Activated CD8-positive, alpha-beta memory T cell treated with anti-CD3 and anti-CD28 coated beads for 48 hours (primary cell): ENCODE measurements at places on chromosomes 7 and 10.

DNA sequence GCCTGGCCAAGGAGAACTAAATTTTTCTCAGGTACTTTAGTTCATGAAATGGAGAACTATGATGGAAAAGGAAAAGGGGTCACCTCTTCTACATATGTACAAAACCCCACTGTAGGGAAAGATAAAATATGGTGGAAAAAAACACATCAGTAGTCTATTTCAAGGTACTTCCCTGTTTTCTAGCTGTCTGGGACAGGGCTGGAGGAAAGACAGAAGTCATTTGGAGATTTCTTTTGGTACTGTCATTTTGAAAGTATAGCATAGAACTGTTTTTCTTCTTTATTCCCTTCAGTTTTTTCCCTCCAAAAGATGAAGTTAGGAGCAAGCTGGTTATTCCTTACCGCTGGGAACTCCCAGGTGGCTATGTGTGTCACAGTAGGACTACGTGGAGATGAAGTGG is 196.1 kb downstream of the DOCK4 start:
- DNase-seq: no peak

DNA sequence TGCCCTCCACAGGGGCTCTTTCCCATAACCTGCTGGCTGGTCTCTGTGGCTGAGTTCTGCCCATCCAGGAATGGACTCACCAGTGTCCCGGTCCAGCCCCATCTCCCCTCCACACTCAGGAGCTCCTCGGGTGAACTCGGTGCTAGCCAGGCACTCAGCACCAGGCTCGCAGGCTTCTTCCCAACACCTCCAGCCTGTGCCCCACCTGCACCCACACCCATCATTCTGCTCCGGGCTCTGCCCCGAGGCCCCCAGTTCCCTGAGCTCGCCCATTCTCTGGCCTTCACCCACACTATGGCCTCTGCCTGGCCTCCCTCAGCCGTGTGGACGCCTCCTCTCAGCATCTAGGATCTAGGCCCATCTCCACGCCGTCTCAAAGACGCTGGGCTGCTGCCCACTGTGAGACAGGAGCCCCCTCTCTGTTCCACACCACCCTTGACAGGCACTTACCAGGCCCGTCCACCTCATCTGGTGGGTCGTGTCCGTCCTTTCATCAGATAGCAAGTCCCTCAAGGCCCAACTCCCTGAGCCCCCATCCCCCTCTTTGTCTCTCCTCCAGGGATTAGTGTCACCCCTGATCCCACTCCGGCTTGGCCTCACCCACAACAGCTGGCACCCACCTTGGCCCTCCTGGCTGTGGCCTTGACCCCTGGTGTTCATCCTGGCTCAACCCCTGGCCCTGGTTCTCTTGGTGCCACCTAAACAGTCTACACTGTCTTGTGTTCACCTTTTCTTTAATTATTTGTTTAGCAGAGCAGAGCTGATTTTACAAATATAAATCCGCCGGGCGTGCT is 76.0 kb upstream of the FAM20C start:
- no peak for DNase-seq

DNA sequence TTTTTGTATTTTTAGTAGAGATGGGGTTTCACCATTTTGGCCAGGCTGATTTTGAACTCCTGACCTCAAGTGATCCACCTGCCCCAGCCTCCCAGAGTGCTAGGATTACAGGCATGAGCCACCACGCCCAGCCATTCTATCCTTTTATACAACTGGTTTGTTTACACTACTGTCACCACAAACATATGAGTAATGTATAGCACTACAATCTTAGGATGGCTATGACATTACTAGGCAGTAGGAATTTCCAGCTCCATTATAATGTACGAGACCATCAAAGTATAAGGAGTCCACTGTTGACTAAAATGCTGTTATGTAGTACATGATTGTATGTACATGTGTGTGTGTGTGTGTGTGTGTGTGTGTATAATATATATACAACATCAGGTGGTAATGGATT is 1126.1 kb upstream of the LRRN3 start:
- no peak for DNase-seq

GRCh38 chr10:90889636-90890035 is 17.9 kb downstream of the RPP30 start:
- no peak for DNase-seq

GRCh38 chr7:157952841-157953645 is 616.2 kb downstream of the DNAJB6 start:
- DNase-seq: no peak

DNA sequence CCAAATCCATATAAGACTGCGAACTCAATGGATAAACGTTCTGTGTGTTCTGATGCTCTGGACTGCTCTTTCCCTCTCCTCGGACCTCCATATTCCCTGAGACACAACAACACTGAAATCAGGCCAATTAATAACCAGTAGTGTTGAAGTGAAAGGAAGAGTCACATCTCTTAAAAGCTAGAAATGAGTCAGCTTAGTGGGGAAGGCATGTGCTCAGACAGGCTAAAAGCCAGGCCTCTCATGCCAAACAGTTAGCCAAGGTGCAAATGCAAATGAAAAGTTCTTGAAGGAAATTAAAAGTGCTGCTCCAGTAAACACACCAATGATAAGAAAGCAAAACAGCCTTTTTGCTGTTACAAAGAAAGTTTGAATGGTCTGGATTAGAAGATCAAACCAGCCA is 29.3 kb downstream of the TNS3 start:
- DNase-seq: no peak

- DNase-seq: no peak
Measured at GRCh38 chr10:89377705-89378637, at the start of gene IFIT1B. IFIT1B (plus strand) TSS chr10:89378056; CDS start chr10:89378136, 80 bp downstream.

- no peak for DNase-seq
Measured at GRCh38 chr10:124160176-124160575, 66.8 kb upstream of the CHST15 start.

GRCh38 chr10:76871697-76872295 is 765.8 kb downstream of the KCNMA1 start:
- no peak for DNase-seq

DNA sequence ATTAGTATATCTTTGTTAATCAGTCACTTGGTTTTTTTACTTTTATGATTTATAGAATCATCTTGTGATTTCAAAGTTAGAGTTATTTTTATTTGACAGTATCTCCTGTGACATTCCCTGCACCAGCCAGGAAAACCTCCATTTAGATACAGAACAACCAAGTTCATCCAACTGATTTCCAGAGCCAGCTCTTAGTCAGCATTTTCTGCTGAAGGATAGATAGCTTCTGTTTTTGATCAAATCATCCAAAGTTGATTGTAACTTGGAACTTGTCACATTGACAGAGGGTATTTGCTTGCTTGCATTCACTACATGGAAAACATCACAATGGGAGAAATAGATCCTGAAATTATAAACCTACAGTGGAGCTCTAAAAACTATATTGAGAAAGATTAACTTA is 122.6 kb downstream of the PON1 start:
- no peak for DNase-seq

DNA sequence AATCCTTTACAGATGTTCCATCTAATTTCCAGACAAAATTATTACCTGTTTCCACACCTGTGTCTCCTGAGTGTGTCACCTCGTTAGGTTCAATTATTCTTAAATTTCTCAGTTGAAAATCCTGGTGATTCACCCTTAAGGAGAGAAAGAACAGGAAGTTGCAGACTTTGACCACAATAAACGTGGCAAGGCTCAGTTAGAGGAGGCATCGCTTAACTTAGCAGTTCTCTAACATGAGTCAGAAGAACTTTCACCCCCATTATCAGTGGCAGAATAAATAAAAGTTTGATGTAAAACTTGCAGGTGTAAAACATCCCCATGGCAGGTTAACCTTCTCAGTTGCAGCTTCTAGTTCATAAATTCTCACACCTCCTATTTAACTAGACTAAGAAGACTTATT is 8.3 kb downstream of the XPNPEP1 start:
- DNase-seq: no peak

GRCh38 chr7:116390363-116390762 is 109.2 kb upstream of the CAV2 start:
- DNase-seq: no peak

DNA sequence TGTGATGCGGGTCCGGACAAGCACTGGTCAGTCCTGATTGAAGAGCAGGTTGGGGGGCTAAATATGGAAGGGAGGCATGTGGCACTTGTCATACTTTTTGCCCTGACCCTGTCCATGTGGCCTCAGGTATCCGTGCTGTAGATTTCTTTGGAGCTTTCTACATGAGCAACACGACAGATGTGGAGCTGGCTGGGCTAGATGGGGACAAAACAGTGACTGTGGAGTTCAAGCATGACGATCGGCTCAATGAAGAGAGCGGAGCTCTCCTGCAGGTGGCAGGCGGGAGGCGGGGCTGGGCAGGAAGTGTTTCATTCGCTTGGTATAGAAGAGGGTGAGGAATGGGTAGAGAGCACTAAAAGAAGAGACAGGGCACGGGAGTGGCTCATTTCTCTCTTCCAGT is 13.0 kb upstream of the CHCHD1 start:
- no peak for DNase-seq

DNA sequence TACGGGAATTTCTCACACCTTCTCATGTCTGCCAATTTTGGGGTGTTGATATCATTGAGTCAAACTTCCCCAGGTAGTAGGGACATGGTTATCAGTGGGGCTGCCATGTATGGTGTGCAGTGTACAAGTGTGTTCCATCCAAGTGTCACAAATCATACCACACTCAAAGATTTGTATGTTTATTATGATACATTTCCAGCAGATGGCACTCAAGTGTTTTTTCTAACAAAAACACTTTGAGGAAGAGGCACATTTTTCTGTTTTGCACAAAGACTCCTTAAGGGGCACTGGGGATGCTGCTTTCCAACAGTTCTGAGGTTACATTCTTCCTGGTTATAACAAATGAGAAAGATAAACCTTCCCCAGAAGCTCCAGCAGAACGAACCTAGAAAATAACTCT is 414.5 kb downstream of the REEP3 start:
- no peak for DNase-seq

DNA sequence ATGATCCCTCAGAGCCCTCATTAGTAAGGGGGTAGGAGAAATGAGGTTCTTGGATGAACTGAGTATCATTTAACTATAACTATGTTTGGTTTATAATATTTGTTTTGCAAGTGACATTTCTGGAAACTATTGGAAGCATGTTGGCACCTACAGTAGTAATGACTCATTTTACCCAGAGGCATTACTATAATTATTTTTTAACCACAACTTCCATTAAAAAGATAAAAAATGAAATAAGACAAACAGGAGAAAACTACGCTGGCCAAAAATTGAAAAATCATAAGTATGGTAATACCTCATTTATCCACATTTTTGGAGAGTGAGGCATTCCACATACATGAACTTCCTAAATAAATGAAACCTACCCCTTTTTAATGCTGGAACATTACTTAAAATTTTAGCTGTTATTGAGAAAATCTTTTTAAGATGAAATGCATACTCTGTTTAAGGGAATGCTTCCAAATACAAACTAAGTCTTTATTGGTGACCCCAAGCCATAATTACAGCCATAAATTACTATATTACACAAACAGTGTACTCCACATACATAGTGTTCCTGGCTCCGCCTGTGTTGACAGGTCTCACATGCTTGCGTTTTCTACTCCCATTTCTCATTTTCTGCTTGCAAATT is 84.6 kb upstream of the CAPZA2 start:
- no peak for DNase-seq

DNA sequence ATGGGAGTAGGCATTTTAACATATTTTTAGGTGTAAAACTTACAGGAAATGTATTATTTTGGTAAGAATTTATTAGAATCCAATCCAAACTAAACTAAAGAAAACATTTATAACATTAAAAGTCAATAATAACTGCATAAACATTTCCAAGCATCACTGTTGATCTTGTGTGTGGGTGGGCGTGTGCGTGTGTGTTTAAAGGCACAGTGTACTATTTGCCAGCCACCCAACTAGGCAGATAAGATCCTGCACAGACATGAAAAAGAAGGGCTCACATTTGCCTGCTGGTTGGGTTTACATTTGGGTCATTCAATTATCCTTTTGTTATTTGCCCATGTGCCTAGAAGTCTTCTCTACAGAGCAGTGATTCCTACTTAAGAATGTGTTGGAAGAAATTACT is 31.0 kb upstream of the WNT16 start:
- DNase-seq: no peak

- DNase-seq: peak; percentile 44
Measured at GRCh38 chr10:94320285-94320914, 42.3 kb downstream of the NOC3L start.

DNA sequence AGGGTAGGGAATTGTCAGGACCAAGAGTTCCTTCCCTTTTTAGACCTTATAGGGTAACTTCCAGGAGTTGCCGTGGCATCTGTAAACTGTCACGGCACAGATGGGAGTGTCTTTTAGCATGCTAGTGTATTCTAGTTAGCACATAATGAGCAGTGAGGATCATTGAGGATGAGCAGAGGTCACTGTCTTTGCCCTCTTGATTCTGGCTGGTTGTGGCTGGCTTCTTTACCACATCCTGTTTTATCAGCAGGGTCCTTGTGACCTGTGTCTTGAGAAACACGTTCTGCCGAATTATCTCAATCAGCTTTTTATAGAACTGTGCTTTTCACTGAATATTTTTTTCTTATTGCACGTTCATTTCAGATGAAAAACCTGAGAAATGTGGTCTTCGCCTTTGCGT is 41.5 kb downstream of the MINPP1 start:
- no peak for DNase-seq

- DNase-seq: no peak
Measured at GRCh38 chr7:45173596-45174327, 16.2 kb downstream of the RAMP3 start.

GRCh38 chr10:21969326-21970287 is 33.9 kb downstream of the DNAJC1 start:
- DNase-seq: no peak

GRCh38 chr7:108374899-108375298 is 81.3 kb downstream of the NRCAM start:
- no peak for DNase-seq

DNA sequence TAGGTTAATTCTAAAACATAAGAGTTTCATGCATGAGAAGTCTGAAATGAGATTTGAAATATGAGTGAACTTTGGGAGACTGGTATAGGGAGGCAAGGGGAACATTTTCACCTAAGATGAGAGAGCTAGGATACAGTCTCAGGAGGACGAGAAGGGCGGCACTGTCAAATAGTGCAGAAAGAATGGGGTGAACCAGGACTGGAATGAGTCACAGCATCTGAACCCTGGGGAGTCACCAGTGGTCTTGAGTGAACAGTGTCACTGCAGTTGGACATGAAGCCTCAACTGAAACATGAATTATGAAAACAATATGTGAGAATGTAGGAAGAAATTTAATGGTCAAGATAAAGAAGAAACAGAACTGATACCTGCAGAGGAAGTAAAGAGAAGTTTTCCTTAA is 33.8 kb downstream of the GNG11 start:
- no peak for DNase-seq

- DNase-seq: no peak
Measured at GRCh38 chr7:153422291-153423209, 629.6 kb upstream of the DPP6 start.
